A673 (cell line): ENCODE measurements at places on chromosomes 2 and 18.

DNA sequence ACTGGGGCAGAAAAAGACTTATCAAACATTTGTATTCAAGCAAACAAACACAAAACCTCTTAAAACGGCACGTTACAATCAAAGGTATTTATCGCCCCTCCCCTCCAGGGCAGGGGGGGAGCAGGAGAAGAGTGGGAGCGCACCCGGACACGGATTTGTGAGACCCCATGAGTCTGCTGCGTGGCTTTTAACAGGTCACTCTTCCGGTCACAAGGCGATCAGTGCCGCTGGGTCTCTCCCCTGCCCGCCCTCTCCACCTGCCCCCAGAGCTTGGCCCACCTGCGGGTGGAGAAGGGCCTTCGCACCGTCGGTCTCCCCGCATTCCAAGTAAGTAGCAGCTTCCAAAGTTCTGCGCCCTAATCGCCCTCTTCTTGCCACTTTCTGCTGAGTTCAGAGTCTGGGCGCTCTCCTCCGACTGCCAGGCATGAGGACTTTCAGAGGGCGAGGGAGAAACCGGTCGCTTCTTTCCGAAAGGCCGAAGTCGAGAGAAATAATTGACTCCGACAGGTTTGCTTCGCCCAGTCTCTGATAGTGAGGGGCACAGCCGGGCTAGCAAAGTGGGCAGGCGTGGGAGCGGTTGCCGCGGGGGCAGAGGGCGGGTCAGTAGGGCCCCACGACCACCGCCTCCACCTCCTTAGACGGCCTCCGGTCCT lies 800 bp downstream of the RPRM start:
- DNase-seq = no peak

DNA sequence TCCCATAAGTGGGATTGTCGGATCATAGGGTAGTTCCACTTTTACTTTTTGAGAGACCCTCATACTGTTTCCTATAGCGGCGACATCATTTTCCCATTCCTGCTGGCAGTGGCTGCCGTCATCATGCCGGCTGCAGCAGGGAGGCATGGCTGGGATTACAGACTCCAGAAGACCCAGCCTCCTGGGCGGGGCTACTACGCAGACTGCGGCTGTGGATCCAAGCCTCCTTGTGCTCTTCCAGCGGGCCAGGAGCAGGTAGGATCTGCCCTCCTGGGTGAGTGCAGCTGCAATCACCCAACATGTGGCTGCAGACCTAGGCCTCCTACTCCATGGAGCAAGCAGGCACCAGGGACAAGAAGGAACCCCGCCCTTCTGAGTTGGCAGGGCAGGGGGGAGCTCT lies 359.2 kb downstream of the GALR1 start:
- no peak for DNase-seq

GRCh38 chr18:29004921-29005320 lies 828.0 kb upstream of the CDH2 start:
- no peak for DNase-seq

- DNase-seq = no peak
These were observed 182.6 kb downstream of the PID1 start for GRCh38 chr2:229088517-229088913.

DNA sequence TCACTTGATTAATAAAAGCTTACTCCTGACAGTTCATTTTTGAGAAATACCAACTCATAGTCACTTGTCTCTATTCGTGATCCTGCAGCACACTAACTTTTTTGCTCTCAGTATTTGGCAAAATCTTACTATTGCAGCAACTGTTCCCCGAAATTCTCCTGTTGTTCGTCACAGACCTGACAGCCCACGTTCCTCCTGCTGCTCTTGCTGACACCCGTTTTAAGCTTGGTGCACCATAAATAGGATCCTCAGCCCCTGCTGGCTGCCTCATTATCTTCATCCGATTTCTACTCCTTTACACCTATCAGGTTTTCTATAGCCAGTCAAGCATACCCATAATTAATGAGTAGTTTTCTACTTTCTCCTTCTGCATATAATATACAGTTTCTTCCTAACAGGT lies 368.8 kb downstream of the PLCL1 start:
- DNase-seq = no peak
